ENCODE measurements at places on chromosomes 2 and 18.

- DNase-seq: no peak
Observed at GRCh38 chr2:5977477-5977876, 285.3 kb downstream of the SOX11 start.

DNA sequence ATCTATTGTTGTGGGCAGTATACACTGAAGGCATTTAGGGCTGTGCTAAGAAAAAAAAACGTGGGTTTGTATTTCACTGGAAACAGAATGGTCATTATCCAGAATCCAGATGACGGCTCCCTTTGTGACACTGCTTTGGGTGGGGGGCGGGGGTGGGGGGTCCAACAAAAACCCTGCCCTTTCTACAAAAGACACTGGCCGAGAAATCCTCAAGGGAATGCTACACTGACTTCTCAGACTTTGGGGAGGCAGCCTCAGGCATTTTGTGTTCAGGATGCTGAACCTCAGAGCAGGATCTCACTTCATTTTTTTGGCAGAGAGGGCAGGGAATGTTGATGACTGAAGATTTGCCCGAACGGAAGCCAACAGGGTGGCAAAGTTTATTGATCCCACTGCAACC is 417.1 kb downstream of the HRH4 start:
- DNase-seq: no peak

DNA sequence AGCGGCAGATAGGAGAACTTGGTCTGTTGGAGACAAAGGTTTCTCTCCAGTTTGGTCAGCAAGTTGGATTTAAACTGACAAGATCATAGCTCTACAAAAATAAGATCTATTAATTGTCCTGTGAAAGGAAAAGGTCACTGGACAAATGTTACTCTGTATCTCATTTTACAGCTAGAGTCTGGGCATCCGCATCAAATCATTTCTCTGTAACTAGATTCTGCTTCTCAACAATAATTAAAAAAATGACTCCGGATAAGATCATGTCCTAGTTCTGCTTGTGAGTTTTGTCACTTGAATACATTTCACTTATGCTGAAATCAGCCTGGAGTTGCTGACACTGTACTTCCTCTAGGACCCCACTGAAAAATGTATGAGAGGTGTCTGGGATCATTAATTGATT is 310.8 kb downstream of the ALK start:
- no peak for DNase-seq

DNA sequence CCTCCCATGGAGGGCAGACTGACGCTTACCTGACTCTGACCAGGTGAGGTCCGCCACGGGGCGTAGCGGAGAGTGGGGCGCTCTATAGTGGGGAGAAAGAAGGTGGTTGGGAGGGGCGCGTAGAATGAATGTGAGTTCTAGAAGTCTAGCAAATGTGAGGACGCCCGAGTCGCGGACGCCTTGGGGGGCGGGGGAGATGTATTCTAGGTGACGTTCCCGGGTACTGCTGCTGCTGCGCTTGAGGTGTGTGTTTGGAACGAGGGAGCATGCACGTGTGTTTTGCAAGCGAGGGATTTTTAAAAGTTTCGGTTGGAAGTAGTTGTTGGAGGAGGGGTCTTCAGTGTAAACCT is 758 bp downstream of the RIF1 start:
- peak; percentile 20 for DNase-seq

DNA sequence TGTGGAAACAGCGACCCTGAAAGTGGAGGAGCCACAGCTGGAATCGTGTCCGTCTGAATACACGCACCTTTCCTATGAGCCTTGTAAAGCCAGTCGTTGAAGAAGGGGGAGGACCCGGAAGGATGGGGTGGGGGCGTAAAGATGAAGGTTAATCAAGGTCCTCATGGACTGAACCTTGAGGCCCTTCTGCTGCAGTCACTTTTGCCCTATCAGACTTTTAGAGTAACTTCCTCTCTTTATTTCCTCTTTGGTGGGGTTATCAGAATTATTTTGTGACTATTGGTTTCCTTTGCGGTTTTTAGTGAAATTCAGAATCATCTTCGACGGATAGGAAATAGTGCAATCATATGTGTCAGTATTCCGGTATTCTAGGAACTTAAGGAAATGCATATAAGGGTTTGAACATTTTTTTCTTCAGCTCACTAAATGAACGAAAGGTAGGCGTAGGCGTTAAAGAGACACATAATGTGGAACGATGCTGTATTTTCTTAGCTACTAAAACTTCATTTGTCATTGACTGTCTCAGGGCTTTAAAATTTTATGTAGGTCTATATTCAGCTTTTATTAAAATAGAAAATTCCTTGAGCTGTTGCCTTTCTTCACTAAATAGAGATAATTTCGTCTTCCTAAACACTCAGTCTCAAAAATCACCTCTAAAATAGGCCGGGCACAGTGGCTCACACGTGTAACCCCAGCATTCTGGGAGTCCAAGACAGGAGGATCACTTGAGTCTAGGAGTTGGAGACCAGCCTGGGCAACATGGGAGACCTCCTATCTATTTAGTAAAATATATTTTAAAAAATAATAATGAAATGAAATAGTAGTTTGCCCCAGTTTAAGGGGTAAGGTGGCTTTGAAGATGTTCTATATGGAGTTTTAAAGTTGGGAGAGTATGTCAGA is 1.4 kb upstream of the YES1 start:
- peak; percentile 38 for DNase-seq

- no peak for DNase-seq
Observed at GRCh38 chr2:207432453-207432852, 97.3 kb upstream of the CREB1 start.

GRCh38 chr2:40325116-40325515 is 126.8 kb downstream of the SLC8A1 start:
- DNase-seq: no peak

- DNase-seq: no peak
Observed at GRCh38 chr2:74854401-74854800, 20.5 kb downstream of the HK2 start.

DNA sequence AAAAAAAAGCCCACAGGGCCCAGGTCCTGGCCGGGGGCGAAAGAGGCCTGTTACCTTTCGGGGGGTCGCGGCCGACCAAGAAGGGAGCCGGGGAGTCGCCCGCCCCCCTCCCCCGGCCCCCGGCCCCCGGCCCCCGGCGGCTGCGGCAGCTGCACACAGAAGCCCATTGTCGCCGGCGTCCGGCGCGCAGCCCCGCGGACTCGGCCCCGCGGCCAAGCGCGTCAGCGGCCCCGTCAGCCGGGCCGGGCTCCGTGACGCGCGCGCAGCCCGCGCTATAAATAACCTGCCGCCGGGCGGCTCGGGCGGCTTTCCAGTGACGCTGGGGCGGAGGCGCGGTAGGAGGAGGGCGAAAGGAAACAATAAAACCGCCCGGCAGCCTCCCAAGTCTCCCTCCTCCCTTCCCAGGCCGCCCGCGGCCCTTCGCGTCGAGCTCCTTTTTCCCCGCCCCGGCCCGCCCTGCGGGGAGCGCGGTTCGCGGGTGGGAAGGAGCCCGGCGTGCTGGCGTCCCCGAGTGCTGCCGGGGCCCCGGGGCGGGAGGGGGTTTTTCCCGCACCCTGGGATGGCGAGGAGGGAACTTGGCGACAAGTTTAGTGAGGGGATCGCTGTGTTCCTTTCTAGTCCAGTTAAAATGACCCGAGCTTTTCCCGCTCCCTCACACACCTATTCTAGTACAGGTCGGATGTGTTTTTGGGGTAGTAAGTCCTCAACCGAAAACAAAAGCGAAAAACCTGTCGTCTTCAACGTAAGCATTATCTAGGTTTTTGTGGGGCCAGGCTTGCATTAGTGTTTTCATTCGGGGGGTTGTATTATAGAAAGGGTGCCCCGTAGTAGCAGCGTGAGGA is 10.0 kb upstream of the NR4A2 start:
- peak; percentile 88 for DNase-seq

GRCh38 chr2:55084641-55085040 is 34.4 kb upstream of the RTN4 start:
- DNase-seq: no peak

DNA sequence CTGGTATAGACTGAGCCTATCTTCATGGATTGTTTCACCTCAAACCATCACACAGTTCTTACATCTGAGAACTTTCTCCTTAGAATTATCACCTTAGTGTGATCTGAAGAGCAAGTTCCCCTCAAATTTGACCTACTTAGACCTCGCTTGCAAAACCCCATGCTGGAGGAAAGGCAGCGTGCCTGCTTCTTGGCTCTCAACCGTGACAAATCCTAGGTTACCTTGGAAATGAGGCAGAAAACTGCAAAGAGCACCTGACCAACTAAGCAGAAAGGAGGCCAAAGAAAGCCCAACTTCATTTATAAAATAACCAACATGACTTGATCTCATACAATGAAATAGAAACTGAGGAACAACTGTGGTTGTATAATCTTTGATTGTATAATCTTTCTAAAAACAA is 146.4 kb downstream of the RAB3GAP1 start:
- DNase-seq: no peak

- no peak for DNase-seq
Observed at GRCh38 chr18:78580835-78581339, 398.7 kb upstream of the SALL3 start.

GRCh38 chr2:20966061-20966595 is 77.7 kb downstream of the APOB start:
- DNase-seq: no peak

DNA sequence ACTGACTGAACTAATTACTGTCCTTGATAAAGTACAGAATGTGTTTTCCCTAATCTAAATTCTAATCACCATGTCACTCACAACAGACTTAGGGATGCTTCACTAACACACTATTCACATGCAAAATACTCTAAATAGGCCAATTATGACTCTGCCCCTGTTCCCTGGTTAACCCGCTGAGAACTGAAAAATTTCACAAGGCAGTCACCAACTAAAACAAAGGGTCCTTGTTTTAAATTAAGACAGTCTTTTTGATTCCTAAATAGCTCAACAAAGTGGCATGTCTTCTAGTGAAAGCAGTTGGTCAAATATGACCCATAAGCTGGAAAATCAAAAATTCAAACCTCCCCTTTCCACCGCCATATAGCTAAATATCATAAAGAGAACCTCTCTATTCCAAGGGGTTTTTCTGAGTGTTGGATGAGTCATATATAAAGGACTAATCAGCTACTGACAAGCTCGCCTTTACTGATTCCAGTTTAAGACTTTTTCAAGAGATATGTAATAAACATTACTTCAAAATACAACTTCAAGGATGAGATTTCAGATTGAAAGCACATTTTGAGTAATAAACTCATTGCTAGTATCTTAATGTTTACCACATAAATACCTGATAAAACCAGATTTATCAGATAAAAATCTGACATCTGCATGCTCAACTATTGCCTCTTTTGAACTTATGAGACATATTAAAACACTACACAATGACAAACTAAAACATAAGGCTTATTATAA is 235.8 kb downstream of the TCF4 start:
- DNase-seq: no peak

GRCh38 chr2:8663997-8664396 is 17.9 kb upstream of the ID2 start:
- DNase-seq: no peak

- DNase-seq: no peak
Observed at GRCh38 chr2:160345071-160345764, 145.1 kb upstream of the ITGB6 start.

DNA sequence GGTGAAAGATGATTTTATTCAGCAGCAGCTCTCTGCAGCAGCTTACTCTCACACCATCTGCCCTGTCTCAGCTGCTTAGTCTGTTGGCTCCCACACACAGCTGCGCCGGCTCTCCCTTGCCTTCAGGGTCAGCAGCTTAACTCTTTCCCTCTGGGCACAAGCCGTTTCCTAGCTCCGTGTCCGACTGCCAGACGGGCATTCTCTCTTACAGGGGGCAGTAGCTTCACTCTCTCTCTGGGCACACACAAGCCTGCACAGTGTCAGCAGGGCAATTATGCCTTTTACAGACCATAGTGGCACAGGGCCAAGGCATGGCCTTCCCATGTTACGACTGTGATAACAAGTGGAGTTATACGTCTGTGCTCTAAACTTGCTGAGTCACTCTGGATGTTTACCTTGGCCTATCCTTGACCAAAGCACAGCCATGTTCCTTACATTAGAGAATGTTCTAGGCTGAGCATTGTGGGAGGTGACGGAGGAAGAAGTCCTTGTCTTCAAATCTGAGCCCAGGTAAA is 31.7 kb downstream of the PCARE start:
- no peak for DNase-seq

- no peak for DNase-seq
Observed at GRCh38 chr2:168713325-168713724, 89.1 kb upstream of the NOSTRIN start.

- DNase-seq: no peak
Observed at GRCh38 chr18:25510096-25510495, 158.1 kb upstream of the ZNF521 start.

GRCh38 chr2:123791684-123792083 is 233.4 kb upstream of the CNTNAP5 start:
- no peak for DNase-seq

GRCh38 chr2:26890341-26891000 is 42.5 kb downstream of the DPYSL5 start:
- no peak for DNase-seq

GRCh38 chr2:239443666-239444567 is 43.1 kb upstream of the HDAC4 start:
- DNase-seq: no peak

GRCh38 chr2:134910763-134911399 is 7.7 kb upstream of the CCNT2 start:
- no peak for DNase-seq

DNA sequence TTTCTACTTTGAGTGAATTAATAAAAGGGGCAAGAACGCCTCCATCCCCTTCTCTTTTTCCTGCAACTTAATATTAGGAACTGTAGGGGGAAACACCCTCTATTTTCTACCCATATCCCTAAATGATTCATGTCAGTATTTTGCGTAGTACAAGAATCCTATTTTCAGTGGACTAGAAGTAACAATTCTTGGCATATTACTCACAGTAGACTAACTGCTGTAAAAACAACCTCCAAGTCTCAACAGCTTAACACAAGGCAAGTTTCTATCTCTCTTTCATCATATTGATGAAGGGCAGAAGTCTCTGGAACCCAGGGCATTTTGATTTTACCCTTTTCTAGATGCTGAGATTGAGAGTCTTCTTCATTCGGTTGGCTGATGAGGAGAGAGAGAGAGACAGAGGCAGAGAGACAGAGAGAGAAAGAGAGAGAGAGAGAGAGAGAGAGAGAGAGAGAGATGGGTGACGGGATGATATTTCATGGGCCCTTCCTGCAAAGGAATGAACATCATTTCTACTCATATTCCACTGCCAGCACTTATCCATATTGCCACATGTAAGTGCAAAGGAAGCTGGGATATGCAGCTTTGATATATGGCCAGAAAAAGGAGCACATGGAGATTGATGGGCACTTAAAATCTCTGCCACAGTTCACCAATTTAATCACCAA is 481.6 kb downstream of the LPIN1 start:
- no peak for DNase-seq
